ENCODE measurements at places on chromosomes 7 and 10. TPM values are rescaled to one million over a fixed set of nuclear protein-coding genes. Genes with fewer than 3 reads are reported as not detected.

GRCh38 chr7:30814700-30815387 is 43.6 kb downstream of the MINDY4 start:
- peaks cover 27% of the 10 kb centered on the region for H3K4me1 ChIP-seq
- no peak overlapping the region for H3K4me3 ChIP-seq
- no peaks in the 10 kb centered on the region for H3K36me3 ChIP-seq
- H3K27me3 ChIP-seq, result no peaks in the 10 kb centered on the region
- no peak for DNase-seq

DNA sequence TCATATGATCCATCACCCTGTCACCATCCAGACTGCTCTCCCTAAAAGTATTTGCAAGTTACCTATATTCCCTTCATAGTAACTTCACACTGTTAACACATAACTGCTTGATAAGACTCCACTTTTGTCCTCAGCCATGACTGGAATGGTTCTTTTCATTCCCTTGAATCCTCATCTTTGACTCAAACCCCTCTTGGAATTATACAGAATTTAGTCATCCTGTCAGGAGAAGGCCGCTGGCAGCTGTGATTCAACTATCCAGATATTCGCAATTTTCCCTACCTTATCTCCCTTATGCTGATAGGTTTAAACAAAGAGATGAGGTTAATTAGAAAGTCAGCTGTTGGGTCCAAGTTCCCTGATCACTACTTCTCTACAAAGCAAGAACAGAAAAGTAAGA is 143.0 kb upstream of the HPS1 start:
- H3K27ac ChIP-seq, result no peak overlapping the region
- H3K4me3 ChIP-seq, result no peak overlapping the region
- no peaks in the 10 kb centered on the region for H3K27me3 ChIP-seq

DNA sequence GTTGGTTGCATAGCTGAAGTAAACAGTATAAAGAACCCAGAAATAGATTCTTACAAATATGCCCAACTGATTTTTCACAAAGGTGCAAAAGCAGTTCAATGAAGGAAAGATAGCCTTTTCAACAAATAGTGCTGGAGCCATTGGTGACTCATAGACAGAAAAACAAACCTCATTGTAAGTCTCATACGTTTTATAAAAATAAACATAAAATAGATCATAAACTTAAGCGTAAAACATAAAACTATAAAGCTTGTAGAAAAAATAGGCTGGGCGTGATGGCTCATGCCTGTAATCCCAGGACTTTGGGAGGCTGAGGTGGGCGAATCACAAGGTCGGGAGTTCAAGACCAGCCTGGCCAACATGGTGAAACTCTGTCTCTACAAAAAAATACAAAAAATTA is 318.8 kb upstream of the IGFBP3 start:
- no peaks in the 10 kb centered on the region for H3K27me3 ChIP-seq
- no peaks in the 10 kb centered on the region for H3K4me1 ChIP-seq
- H3K27ac ChIP-seq, result no peak overlapping the region
- no peaks in the 10 kb centered on the region for H3K36me3 ChIP-seq
- no peak overlapping the region for H3K4me3 ChIP-seq
- DNase-seq, result no peak

DNA sequence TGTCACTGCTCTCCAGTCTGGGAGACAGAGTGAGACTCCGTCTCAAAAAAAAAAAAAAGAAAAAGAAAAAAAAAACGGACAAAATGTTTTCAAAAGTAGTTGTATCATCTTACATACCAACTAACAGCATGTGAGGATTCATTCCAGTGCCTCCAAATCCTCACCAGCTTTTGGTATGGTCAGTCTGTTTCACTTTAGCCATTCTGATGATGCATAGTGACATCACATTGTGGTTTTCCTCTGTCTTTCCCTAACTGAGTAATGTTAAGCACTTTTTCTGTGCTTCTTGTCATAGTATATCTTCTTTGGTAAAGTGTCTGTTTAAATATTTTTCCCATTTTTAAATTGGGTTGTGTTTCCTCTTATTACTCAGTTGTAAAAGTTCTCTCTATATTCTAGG is 251.4 kb upstream of the CTBP2 start:
- H3K27ac ChIP-seq, result no peak overlapping the region
- no peaks in the 10 kb centered on the region for H3K4me1 ChIP-seq
- H3K36me3 ChIP-seq, result no peaks in the 10 kb centered on the region

DNA sequence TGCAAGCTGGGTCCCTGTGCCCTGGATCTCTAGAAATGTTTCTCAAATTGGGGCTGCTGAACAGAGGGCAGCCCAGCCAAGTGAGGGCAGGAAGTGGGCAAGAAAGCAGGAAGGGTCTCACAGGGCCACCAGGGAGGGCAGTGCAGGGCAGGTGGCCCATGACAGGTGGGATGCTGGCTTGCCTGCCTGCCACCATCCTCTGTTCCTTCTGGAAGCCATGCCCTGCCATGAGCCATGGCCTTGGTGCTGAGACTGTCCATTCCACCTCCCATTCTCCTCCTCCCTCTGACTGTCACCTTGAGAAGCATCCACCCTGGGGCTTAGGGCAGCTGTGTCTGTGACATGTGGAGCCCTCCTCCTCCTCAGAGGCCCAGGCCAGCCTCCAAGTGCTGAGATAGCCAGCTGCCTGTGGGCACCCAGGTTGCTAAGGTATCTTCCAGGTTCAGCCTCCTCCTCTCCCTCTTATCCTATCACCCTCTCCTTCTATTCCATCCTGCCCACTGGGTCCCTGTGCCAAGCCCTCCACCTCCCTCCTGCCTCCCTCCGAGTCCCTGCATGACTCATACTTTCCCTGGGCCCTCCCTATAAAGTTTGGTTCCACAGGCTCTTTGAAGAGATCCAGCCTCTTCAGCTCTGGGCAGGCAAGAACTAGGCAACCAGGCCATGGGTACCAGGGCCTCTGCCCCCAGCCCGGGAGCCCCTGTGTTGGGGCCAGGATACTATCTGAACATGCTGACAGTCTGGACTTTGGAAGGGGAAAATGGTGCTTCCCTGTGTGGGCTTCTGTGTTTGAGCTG is 1.3 kb downstream of the VSIR start:
- H3K27ac ChIP-seq, result peak overlapping the region; percentile 90
- no peaks in the 10 kb centered on the region for H3K36me3 ChIP-seq
- peaks cover 86% of the 10 kb centered on the region for H3K4me1 ChIP-seq

- peaks cover 16% of the 10 kb centered on the region for H3K4me1 ChIP-seq
- peaks cover 16% of the 10 kb centered on the region for H3K36me3 ChIP-seq
- no peak overlapping the region for H3K27ac ChIP-seq
- H3K27me3 ChIP-seq, result no peaks in the 10 kb centered on the region
- no peak overlapping the region for H3K4me3 ChIP-seq
- no peak for DNase-seq
Observed at GRCh38 chr7:5661942-5662341, 119.5 kb downstream of the RNF216 start.

- no peaks in the 10 kb centered on the region for H3K36me3 ChIP-seq
- no peaks in the 10 kb centered on the region for H3K4me1 ChIP-seq
Observed at GRCh38 chr10:129552119-129552518, 85.1 kb downstream of the MGMT start.

DNA sequence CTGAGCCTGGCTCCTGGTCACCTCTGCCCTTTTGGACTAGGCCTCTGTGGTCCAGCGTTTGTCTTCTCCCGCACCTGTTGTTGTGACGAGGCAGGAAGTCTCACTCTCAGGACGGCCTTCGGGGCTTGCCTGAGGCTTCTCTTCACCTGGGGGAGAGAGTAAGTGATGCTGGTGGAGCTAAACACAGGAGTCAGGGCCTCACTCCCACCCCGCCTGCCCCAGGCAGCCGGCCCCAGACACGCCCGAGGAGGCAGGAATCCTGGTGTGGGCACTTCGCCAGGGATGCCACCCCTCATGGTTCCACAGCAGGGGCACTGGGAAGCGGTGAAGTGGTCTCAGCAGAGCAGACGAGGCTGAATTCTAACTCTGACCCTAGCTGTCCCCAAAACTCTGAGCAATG is 42.4 kb downstream of the IL2RA start:
- H3K27me3 ChIP-seq, result no peaks in the 10 kb centered on the region
- peaks cover 16% of the 10 kb centered on the region for H3K4me1 ChIP-seq
- H3K4me3 ChIP-seq, result no peak overlapping the region
- H3K27ac ChIP-seq, result no peak overlapping the region
- no peaks in the 10 kb centered on the region for H3K36me3 ChIP-seq

DNA sequence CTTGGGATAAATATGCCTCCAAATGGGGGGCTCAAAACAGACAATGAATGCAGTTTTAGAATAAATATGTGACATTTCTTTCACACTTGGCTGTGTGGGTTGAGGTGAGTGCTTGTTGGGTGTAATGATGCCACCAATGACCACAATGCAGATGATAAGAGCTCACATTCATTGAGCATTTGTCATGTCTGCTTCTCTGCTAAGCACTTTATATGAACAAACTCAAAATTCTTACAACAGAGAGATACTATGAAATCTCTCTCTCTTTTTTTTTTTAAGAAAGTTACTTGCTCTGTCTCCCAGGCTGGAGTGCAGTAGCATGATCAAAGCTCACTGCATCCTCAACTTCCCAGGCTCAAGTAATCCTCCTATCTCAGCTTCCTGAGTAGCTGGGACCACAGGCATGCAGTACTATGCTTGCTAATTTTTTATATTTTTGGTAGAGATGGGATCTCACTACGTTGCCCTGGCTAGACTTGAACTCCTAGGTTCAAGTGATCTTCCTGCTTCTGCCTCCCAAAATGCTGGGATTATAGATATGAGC is 185.4 kb downstream of the JCAD start:
- H3K36me3 ChIP-seq, result no peaks in the 10 kb centered on the region
- no peak overlapping the region for H3K4me3 ChIP-seq
- H3K4me1 ChIP-seq, result peaks cover 5% of the 10 kb centered on the region
- no peak for DNase-seq

- H3K4me3 ChIP-seq, result no peak overlapping the region
- H3K4me1 ChIP-seq, result no peaks in the 10 kb centered on the region
- H3K36me3 ChIP-seq, result no peaks in the 10 kb centered on the region
Observed at GRCh38 chr10:16643502-16643901, 121.8 kb upstream of the C1QL3 start.

DNA sequence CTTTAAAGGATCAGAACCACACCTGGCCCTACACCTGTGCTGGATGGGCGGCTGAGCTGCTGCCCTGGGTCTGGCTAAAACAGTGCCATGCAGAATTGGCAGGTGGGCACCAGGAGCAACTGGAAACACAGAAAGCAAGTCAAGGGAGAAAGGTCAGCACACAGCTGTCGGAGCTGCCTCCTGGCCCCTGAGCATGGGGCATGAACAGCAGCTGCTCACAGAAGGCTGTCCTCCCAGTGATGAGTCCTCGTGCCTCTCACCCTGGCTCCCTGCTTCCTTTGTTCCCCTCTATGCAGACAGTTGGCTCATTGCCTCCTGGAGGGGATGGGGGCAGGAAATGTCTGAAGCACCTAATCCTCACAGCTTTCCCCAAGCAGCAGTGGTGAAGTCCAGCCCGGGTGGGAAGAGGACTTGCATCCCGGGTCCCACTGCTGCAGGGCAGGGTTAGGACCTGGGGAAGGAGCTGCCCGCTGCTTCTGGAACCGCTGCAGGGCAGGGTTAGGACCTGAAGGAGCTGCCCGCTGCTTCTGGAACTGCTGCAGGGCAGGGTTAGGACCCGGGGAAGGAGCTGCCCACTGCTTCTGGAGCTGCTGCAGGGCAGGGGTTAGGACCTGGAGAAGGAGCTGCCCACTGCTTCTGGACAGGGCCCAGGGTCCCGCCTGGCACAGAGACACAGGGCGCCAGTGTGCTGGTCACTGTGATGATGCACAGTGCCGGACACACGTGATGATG is 37.3 kb downstream of the VIPR2 start:
- H3K4me3 ChIP-seq, result no peak overlapping the region
- no peak overlapping the region for H3K27ac ChIP-seq
- DNase-seq, result peak; percentile 59
- no peaks in the 10 kb centered on the region for H3K36me3 ChIP-seq
- H3K27me3 ChIP-seq, result peaks cover 5% of the 10 kb centered on the region

DNA sequence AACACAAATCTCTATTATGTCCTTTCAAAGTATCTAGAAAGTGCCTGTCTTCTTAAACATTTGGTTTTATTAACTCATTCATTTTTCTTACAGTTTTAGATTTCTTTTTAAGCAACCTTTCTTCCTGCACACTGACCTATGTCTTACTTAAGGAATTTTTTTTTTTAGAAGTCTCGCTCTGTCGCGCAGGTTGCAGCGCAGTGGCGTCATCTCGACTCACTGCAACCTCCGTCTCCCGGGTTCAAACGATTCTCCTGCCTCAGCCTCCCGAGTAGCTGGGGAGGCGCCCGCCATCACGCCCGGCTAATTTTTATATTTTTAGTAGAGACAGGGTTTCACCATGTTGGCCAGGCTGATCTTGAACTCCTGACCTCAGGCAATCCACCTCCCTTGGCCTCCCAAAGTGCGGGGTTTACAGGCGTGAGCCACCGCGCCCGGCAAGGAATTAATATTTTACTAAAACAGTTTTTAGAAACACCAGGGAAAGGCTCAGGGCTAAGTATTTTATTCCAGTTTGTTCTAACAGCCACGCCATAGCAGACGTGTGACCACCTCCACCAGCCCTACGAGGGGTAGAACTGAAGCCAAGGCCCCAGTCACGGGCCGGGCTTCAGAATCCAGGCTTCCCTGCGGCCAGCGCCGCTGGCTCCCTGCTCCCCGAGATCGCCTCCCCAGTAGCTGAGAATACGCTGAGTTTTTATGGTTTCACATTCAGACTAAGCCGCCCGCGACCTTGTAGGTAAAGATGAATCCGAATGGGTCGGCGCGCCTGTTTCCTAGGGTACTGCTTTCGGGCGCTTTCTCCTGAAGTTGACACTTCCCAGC is 941 bp upstream of the LUC7L2 start:
- H3K4me3 ChIP-seq, result peak overlapping the region; percentile 86
- H3K27me3 ChIP-seq, result no peaks in the 10 kb centered on the region
- peak; percentile 72 for DNase-seq
- H3K36me3 ChIP-seq, result peaks cover 4% of the 10 kb centered on the region
- peaks cover 25% of the 10 kb centered on the region for H3K4me1 ChIP-seq

The VIPR2 gene
- 4.5 TPM for total RNA-seq

The CD36 gene
- 115 TPM for total RNA-seq

The PPP1R3C gene
- total RNA-seq, result 15.1 TPM
